ENCODE measurements at places on chromosomes 1 and 21. TPM values are rescaled to one million over a fixed set of nuclear protein-coding genes. Genes with fewer than 3 reads are reported as not detected.

The MFSD2A gene
- total RNA-seq = 5.7 TPM

The LY9 gene
- total RNA-seq = not detected

The CRYBG2 gene
- not detected for total RNA-seq

The DISP3 gene
- total RNA-seq = not detected

The TRAPPC10 gene
- 10.4 TPM for total RNA-seq

The SH2D2A gene
- not detected for total RNA-seq

The TRNP1 gene
- 245 TPM for total RNA-seq

DNA sequence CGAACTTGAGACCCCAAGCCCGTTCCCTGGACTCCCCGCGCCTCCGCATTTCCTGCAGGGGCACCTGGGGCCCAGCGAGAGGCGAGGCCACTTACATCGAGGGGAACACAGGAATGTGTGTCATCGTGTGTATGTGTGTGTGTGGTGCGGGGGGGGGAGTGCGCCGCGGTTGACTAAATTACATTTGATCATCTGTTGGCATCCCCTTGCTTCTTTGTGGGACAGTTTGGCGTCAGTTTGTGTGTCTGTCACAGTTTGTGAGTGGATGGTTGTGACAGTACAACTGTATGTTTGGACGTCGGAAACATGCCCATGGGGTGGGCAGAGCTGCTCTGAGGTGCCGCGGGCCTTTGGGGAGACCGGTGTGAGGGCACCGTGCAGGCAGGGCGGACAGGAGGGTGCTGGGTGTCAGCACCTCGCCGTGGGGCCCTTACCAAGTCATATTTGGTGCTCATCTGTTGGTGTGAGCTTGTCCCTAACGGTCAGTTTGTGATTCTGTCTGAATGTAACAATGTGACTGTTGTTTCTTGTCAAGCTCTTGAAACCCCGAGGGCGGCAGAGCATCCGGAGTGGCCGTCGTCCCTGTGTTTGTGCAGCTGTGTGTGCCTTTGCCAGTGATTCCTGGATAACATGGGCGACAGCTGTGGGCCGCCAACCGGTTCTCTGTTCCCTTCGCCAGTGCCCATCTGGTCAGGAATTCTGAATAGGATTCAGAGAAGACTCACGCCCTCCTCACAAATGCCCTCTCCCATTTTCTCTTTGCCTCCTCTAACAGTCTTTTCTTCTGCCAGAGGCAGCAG lies 899 bp downstream of the OPRD1 start:
- DNase-seq = no peak

DNA sequence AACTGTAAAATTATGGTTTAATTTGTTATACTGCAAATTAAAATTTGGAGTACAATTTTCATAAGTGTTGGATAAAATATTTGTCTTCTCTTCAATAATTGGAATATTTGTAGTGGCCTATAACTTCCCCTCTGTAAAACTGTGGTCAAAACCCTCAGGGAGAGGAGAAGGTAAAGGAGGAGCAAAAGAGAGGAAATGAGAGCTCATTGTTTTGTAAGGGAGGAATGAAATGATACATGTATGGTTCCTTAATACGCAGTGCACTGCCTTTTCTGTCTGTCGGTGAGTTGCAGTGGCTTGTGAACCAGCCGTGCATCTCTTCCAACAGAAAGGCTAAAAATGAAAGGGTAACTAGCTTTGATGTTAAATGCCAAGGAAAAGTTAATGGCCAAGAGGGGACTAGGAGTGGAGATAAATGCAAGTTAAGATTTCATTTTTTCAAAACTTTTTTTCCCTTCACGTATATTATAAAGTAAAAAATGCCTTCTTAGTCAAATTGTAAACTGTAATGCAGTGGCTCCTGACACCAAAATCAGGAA lies 26.4 kb downstream of the LRRC8D start:
- DNase-seq = no peak

- DNase-seq = no peak
These were observed 19.1 kb downstream of the MARCKSL1 start for GRCh38 chr1:32316903-32317277.

- no peak for DNase-seq
These were observed 31.8 kb upstream of the MAGOH start for GRCh38 chr1:53270107-53270506.

DNA sequence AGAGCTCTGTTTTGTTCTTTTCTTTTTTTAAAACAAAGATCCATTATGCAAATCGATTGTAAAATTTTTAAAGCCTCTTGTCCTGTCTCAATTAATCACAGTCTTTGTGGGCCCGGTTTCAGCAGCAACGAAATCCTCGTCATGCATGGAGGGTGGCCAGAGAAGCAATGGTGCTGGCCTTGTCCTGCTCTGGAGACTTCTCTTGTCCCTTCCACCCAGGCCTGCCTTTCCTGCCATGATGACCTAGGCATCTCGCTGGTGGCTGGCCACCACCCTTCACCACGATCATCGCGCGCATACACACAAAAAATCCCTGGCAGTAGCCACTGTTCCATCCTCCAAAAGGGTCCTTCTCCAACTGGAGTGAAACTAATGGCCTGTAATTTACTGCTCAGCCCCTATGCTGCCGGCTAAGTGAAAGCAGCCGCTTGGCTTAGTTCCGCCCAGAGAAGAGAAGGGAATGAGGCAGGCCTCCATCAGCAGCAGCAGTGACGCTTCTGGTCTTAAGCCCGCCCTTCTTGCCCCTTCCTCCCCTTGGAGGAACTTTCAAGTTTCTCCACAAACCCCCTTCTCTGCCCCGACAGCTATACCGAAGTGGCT lies 309.5 kb downstream of the NPHP4 start:
- DNase-seq = no peak

- no peak for DNase-seq
These were observed 18.6 kb downstream of the RO60 start for GRCh38 chr1:193077991-193078390.

GRCh38 chr21:17462276-17462981 lies 50.4 kb upstream of the CXADR start:
- DNase-seq = peak; percentile 92

- DNase-seq = no peak
These were observed 171.5 kb downstream of the LRRC7 start for GRCh38 chr1:69739251-69739605.

GRCh38 chr1:213457186-213457585 lies 406.1 kb downstream of the RPS6KC1 start:
- DNase-seq = no peak

GRCh38 chr1:21818656-21819055 lies 6.6 kb downstream of the LDLRAD2 start:
- DNase-seq = peak; percentile 32

DNA sequence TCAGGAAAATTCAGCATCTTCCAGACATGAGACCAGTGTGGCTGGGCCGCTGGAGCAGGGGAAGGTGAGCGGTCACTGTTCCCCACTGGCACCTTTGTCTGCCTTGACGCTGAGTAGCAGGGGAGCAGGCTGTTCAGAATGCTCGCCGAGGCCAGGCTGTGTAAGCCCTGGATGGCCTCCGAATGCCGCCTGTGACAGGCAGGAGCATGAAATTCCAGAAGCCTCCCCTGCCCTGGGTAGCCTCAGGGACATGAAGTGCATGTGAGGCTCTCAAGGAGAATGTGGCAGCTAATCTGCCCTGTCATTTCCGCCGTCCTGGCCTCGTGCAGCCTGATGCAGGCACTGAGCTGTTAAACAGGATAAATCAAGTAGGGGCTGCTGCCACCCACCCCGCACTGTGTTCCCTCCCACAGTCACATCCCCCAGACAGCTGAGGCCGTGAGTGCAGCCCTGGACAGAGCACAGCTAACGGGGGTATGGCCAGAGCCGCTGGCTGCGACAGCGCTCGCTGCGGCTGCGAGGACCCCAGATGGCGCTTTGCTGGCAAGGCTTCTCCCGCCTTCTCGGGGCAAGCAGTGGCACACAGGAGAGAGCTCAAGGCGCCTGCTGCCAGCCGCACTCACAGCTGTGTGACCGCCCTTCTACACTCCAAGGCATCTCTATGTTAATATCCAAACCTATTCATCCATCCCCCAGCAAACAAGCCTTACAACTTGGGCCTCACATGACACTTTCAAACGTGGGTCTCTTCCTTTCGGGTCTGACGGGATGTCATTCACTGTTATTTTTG lies 105.0 kb upstream of the COL6A1 start:
- DNase-seq = peak; percentile 27
